ENCODE measurements at places on chromosomes 13 and 19.

- peak; percentile 98 for DNase-seq
Measured at GRCh38 chr13:102286326-102286725, 115.5 kb downstream of the FGF14 start.

- DNase-seq = no peak
Measured at GRCh38 chr19:30557212-30557611, 185.0 kb downstream of the ZNF536 start.

DNA sequence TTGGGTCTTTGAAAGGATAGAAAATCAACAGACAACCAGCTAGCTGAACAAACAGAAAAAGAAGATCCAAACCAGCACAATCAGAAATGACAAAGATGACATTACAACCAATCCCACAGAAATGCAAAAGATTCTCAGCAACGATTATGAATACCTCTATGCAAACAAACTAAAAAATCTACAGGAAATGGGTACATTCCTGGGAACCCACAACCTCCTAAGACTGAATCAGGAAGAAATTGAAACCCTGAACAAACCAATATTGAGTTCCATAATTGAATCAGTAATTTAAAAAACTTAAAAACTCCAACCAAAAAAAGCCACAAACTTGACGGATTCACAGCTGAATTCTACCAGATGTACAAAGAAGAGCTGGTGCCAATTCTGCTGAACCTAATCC lies 20.9 kb upstream of the C1QTNF9B start:
- no peak for DNase-seq

- DNase-seq = no peak
Measured at GRCh38 chr19:17235971-17236777, 9.5 kb downstream of the NR2F6 start.

DNA sequence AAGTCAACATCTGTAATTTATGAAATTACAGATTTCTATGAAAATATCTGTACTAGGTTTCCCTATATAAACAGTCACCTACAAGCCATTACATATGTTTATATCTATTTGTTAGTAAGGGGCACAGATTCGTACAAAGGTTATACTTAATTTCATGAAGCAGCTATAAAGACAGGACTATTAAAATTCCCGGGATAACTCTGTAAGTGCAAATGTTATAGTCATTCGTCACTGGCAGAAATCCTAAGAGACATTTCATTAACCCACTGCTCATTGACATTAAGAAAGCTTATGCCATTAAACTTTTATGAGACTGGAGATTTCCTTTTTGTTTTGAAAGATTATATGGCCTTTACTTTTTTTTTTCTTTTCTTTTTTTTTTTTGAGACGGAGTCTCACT lies 122.9 kb downstream of the MYO16 start:
- no peak for DNase-seq

DNA sequence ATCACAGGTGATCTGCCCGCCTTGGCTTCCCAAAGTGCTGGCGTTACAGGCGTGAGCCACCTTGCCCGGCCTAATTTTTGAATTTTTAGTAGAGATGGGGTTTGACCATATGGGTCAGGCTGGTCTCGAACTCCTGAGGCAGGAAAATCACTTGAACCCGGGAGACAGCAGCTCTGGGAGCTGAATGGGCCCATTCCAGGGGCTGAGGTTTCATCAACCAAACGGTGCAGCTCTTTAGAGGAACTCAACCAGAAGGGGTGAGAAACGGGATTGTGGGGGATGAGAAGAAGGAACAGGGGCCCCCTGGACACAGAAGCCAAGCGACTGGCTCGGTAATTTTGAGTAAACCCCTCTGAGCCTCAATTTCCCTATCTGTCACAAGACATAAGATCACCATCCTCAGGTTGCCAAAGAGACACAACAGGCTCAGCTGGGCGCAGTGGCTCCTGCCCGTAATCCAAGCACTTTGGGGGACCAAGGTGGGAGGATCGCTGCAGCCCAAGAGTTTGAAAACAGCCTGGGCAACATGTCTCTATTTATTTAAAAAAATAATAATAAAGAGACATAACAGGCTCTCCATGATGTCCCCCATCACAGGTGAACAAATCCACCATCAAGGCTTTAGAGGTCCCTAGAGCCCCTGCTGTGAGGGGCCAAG lies 562 bp downstream of the IQCN start:
- no peak for DNase-seq

DNA sequence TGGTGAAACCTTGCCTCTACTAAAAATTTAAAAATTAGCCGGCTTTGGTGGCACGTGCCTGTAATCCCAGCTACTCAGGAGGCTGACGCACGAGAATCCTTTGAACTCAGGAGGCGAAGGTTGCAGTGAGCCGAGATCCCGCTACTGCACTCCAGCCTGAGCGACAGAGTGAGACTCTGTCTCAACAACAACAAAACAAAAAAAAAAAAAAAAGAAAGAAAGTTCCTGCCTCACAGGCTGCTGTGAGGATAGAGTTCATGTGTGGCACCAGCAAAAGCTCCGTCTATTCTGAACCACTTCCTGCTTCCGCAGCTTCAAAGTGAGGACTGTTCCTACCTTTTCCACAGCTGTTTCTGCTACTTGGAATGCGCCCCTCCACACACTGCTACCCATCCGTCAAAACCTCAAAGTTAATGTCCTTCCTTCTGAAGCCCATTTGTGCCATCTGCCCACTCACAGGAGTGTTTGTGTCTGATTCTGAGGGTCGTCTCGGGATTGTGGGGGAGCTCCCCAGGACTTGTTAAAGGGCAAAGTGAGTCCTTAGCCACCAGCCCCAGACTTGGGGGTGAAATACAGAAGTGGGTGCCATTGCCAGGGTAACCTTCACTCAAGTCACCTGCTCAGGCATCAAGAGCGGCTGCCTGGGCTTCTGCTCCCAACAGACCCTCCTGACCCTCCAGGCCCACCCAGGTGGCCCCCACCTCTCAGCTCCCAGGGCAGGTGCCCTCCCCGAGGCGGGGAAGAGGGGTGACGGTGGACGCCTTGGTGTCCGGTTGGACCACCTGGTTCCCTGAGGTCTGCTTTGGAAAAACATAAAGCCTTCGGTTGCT lies 2.9 kb downstream of the MFSD12 start:
- DNase-seq = no peak

GRCh38 chr19:31326329-31327028 lies 22.8 kb downstream of the TSHZ3 start:
- DNase-seq = no peak

GRCh38 chr19:4583961-4584669 lies 24.6 kb upstream of the SEMA6B start:
- no peak for DNase-seq

DNA sequence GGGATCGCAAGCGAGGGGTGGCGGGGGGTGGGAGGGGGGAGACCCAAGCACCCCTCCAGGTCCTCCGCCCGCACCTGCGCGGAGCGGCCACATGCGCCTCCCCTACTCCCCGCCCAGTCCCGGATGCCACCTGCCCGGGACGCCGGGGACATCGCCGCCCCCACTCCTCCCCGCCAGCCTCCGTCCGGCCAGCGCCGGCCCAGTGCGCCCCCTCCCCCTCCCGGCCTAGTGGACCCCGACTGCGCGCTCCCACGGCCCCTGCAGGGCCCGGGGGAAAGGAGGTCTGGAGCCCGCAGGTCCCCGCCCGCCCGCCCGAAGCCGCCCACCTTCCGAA lies 263 bp downstream of the RHPN2 start:
- no peak for DNase-seq
